Upper lobe of right lung (tissue), 1 donor: ENCODE measurements at places on chromosomes 6 and 20.

DNA sequence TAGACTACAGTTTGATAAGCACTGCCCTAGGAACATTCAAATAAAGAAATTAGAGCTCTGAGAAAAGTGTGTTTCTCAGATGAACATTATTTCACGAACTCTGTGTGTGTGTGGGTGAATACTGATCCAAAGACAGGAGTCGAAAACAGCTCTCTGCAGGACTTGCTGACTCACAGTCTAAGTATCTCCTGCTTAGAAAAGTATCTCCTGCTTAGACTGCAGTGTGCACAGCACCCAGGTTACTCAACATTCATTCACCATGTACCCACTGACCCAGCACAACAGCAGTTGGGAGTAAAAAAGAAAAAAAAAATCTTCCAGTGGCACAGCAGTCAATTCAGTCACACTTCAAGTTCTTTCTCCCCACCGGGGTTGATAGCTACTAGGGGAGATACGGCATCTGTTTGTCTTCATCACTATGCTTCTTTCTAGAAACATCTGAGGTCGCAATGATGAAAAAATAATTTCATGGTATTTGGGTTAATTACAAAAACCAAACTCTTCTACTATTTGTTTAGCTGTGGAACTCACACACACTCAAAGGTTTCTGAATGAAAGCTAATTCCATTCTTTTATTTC lies 48.0 kb downstream of the GCLC start:
- DNase-seq: no peak
- H3K4me1 ChIP-seq: no peaks in the 10 kb centered on the region
- no peak overlapping the region for H3K27ac ChIP-seq

DNA sequence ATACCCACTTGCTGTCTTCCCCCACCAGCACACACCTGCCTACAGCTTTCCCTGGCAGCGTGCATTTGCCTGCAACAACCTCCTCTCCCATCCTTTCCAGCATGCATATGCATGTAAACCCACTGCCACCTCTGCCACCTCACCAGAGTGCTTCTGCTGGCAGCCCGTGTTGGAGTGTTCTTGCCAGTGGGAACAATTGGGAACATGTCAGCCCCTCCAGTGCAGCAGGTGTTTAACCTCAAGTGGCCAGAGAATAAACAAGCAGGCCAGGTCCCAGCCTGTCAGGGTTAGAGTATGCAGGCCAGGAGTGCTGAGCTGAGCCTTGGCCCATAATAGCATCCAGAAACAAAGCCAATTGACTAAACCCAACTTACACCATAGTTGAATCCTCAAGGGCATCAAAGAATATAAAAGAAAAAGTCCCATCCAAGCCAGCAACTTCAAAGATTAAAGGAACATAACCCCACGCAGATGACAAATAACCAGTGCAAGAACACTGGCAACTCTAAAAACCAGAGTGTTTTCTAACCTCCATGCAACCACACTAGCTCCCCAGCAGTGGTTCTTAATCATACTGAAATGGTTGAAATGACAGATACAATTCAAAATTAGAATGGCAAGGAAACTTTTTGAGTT lies 1212.1 kb upstream of the CITED2 start:
- H3K36me3 ChIP-seq: no peaks in the 10 kb centered on the region
- no peak overlapping the region for H3K4me3 ChIP-seq
- DNase-seq: no peak

- no peak overlapping the region for H3K27ac ChIP-seq
- no peak for DNase-seq
- peaks cover 4% of the 10 kb centered on the region for H3K4me1 ChIP-seq
Observed at GRCh38 chr6:150069706-150070105, 785 bp upstream of the ULBP3 start.

GRCh38 chr20:25135031-25135430 lies 53.1 kb upstream of the VSX1 start:
- H3K4me3 ChIP-seq: no peak overlapping the region
- DNase-seq: no peak
- no peak overlapping the region for H3K27ac ChIP-seq
- H3K4me1 ChIP-seq: no peaks in the 10 kb centered on the region
- no peaks in the 10 kb centered on the region for H3K27me3 ChIP-seq
- H3K36me3 ChIP-seq: no peaks in the 10 kb centered on the region

DNA sequence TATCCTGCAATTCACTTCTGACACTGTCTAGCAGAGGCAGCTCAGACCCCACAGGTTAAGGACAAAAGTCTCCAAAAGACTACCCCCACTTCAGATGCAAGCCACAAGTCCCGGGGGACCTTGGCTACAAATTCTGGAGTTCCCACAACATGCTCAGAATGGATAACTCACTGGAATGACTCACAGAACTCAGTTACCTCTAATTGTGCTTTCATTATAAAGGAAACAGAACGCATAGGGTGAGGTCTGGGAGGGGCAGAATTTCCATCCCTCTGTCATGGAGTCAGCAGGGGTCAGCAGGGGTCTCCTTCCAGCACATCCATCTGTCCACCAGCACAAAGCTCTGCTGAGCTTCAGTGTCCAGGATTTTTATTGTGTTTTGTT lies 184.2 kb downstream of the CDH4 start:
- H3K4me1 ChIP-seq: no peaks in the 10 kb centered on the region
- H3K27me3 ChIP-seq: peaks cover 34% of the 10 kb centered on the region
- no peak overlapping the region for H3K27ac ChIP-seq
- no peaks in the 10 kb centered on the region for H3K36me3 ChIP-seq
- DNase-seq: peak; percentile 19
- H3K4me3 ChIP-seq: no peak overlapping the region

GRCh38 chr6:5515200-5515599 lies 253.9 kb downstream of the FARS2 start:
- H3K27me3 ChIP-seq: no peaks in the 10 kb centered on the region
- no peaks in the 10 kb centered on the region for H3K4me1 ChIP-seq
- H3K36me3 ChIP-seq: no peaks in the 10 kb centered on the region
- no peak overlapping the region for H3K27ac ChIP-seq

DNA sequence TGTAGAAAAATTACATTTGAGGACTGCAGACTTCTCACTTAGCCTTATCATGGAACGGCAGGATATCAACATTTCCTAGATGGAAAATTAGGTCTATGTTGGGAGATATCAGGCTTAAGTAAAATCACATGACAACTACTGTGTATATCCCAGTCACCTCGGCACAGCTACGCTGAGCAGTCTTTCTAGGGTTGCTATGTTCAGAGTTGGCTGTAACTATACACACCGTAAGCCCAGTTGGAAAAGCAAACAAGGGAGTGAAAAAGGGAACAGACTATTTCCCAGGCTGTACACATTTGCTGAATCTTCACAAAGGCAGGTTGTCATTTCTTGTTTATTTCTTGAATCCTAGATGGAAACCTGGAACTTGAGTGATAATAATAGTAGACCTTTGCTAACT lies 80.7 kb upstream of the PTPRK start:
- no peak overlapping the region for H3K4me3 ChIP-seq
- H3K27ac ChIP-seq: no peak overlapping the region
- H3K4me1 ChIP-seq: no peaks in the 10 kb centered on the region
- no peaks in the 10 kb centered on the region for H3K27me3 ChIP-seq
- H3K36me3 ChIP-seq: no peaks in the 10 kb centered on the region

- H3K36me3 ChIP-seq: no peaks in the 10 kb centered on the region
- H3K4me3 ChIP-seq: no peak overlapping the region
- H3K27ac ChIP-seq: no peak overlapping the region
- H3K4me1 ChIP-seq: no peaks in the 10 kb centered on the region
Observed at GRCh38 chr6:130713144-130713543, 114.1 kb upstream of the SMLR1 start.

GRCh38 chr6:22372922-22373321 lies 76.1 kb upstream of the PRL start:
- no peaks in the 10 kb centered on the region for H3K27me3 ChIP-seq
- no peak overlapping the region for H3K27ac ChIP-seq

DNA sequence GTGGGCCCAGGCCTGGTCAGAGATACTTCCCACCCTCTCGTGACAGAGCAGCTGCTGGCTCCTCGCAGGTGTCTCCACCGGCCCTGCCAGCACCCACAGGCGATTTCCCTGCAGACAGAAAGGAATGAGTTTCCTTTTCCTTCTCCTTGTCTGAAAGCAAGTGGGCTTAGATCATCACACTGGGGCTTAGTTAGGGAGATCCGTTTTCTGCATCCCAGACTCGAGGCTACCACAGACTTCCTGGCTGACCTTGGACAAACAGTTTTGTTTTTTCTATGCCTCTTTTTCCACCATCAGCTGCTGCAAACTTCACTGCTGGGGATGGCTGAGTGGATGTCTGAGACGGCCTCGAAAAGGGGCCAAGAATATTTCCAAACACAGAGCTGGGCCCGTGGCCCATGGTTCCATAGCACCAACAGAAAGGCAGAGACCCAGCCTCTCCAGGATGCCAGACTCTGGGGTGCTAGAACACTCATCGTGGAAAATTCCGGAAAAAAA lies 86.5 kb downstream of the BANF2 start:
- no peak overlapping the region for H3K4me3 ChIP-seq
- H3K27me3 ChIP-seq: no peaks in the 10 kb centered on the region
- no peak overlapping the region for H3K27ac ChIP-seq
- no peak for DNase-seq
- no peaks in the 10 kb centered on the region for H3K36me3 ChIP-seq

- peaks cover 35% of the 10 kb centered on the region for H3K4me1 ChIP-seq
- H3K36me3 ChIP-seq: no peaks in the 10 kb centered on the region
- no peak overlapping the region for H3K4me3 ChIP-seq
- DNase-seq: no peak
- H3K27ac ChIP-seq: peak overlapping the region; percentile 87
- no peaks in the 10 kb centered on the region for H3K27me3 ChIP-seq
Observed at GRCh38 chr6:44059359-44060346, 67.6 kb downstream of the MRPL14 start.

- DNase-seq: peak; percentile 81
- peak overlapping the region; percentile 96 for H3K4me3 ChIP-seq
- peaks cover 11% of the 10 kb centered on the region for H3K36me3 ChIP-seq
- peaks cover 42% of the 10 kb centered on the region for H3K4me1 ChIP-seq
- peak overlapping the region; percentile 95 for H3K27ac ChIP-seq
Observed at GRCh38 chr20:33812152-33812849, 1.2 kb downstream of the CHMP4B start.

DNA sequence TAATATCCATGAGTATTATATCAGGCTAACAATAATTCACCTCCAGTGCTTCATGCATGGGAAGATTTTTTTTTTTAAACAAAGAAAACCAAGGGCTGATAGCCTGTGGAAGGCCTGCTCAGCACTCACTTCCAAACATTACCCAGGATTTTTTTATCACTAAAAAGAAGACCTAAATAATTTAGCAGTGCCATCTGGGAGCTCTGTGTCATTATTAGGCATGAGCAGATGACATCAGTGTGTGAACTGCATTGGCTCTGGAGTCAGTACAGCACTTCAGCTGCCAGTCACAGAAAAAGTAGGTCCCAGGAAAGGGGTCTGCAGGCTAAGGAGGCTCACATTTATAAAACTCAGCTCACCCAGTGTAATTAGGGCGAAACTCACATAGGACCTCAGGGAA lies 94.8 kb downstream of the COL21A1 start:
- no peak for DNase-seq
- no peak overlapping the region for H3K27ac ChIP-seq
- no peaks in the 10 kb centered on the region for H3K36me3 ChIP-seq
- H3K4me1 ChIP-seq: no peaks in the 10 kb centered on the region
- H3K4me3 ChIP-seq: no peak overlapping the region
- no peaks in the 10 kb centered on the region for H3K27me3 ChIP-seq

- no peak overlapping the region for H3K27ac ChIP-seq
- H3K27me3 ChIP-seq: peaks cover 2% of the 10 kb centered on the region
- no peak overlapping the region for H3K4me3 ChIP-seq
Observed at GRCh38 chr6:88004707-88005106, 42.9 kb upstream of the SPACA1 start.

GRCh38 chr6:2962004-2962403 lies 9.4 kb downstream of the SERPINB6 start:
- DNase-seq: peak; percentile 79
- H3K36me3 ChIP-seq: peaks cover 12% of the 10 kb centered on the region
- peaks cover 60% of the 10 kb centered on the region for H3K4me1 ChIP-seq
- no peak overlapping the region for H3K4me3 ChIP-seq
- peak overlapping the region; percentile 78 for H3K27ac ChIP-seq

- DNase-seq: no peak
- no peaks in the 10 kb centered on the region for H3K36me3 ChIP-seq
- no peaks in the 10 kb centered on the region for H3K27me3 ChIP-seq
- H3K4me1 ChIP-seq: no peaks in the 10 kb centered on the region
Observed at GRCh38 chr6:4533576-4533975, 242.6 kb upstream of the CDYL start.

GRCh38 chr20:9332791-9333479 lies 181.5 kb upstream of the LAMP5 start:
- H3K36me3 ChIP-seq: no peaks in the 10 kb centered on the region
- no peaks in the 10 kb centered on the region for H3K4me1 ChIP-seq
- H3K27me3 ChIP-seq: no peaks in the 10 kb centered on the region
- no peak overlapping the region for H3K4me3 ChIP-seq
- no peak overlapping the region for H3K27ac ChIP-seq

GRCh38 chr20:51749674-51750036 lies 18.5 kb downstream of the ATP9A start:
- no peak for DNase-seq
- H3K27ac ChIP-seq: no peak overlapping the region
- peaks cover 20% of the 10 kb centered on the region for H3K4me1 ChIP-seq
- no peak overlapping the region for H3K4me3 ChIP-seq
- H3K36me3 ChIP-seq: no peaks in the 10 kb centered on the region

DNA sequence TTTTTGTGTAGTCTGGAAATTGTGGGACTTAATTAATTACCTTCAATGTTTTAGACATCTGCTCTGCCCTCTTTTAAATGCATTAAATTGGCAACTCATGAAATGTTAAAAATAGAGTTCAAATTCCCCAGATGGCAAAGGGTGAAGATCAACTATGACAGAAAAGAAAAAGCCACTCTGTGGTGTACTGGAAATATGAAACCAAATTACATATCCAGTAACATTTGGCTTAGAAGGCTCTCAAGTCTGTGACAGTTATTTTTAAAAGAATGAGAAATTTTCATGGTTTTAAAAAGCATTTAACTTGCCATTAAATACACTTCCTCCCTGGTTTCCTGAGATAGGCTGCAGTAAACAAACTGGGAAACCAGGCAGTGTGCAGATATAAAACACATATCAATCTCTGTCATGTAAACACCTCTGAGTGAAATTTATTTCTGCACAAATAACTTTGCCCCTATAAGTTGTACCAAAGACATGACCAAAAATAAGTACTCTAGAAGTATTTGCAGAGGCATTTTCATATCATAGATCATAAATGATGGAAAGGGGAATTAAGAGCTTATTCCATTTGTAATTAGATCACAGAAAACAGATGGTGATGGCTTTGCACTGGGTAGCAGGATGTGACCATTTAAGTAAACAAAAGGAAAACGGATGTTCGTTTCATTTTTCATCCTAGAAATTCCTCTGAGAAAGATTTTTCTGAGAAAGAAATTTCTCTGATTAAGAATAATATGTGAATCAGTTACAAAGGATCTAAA lies 360.1 kb downstream of the SAMD5 start:
- no peaks in the 10 kb centered on the region for H3K4me1 ChIP-seq
- no peak for DNase-seq
- H3K27me3 ChIP-seq: no peaks in the 10 kb centered on the region
- H3K27ac ChIP-seq: no peak overlapping the region
- no peaks in the 10 kb centered on the region for H3K36me3 ChIP-seq
